ENCODE measurements at places on chromosomes 11 and 22. TPM values are rescaled to one million over a fixed set of nuclear protein-coding genes. Genes with fewer than 3 reads are reported as not detected.

Gene MYEOV
- not detected for total RNA-seq

Gene MS4A8
- total RNA-seq: not detected

Gene BATF2
- 0.44 TPM for total RNA-seq

Gene KCNJ1
- total RNA-seq: under 0.01 TPM

Gene GRK3
- total RNA-seq: 0.20 TPM

Gene RABL2B
- total RNA-seq: 2.0 TPM

Gene MYRF
- total RNA-seq: 0.20 TPM

Gene DDT
- total RNA-seq: 113 TPM

Gene LINC01488
- under 0.01 TPM for total RNA-seq

Gene LRP4
- total RNA-seq: 0.40 TPM

Gene PVALB
- total RNA-seq: not detected

Gene ALX4
- not detected for total RNA-seq

Gene SPI1
- not detected for total RNA-seq

Gene CENPM
- total RNA-seq: 5.4 TPM

Gene OR6A2
- total RNA-seq: under 0.01 TPM

Gene TYR
- total RNA-seq: not detected

Gene TMA7B
- not detected for total RNA-seq

Gene PNPLA5
- not detected for total RNA-seq

Gene C11orf21
- total RNA-seq: not detected

Gene SLC6A5
- not detected for total RNA-seq

Gene PGA3
- total RNA-seq: not detected

Gene TH
- under 0.01 TPM for total RNA-seq

Gene FKBP2
- total RNA-seq: 39.2 TPM

Gene FREY1
- 0.99 TPM for total RNA-seq

Gene GRAMD1B
- 6.3 TPM for total RNA-seq

Gene CEND1
- total RNA-seq: under 0.01 TPM

Gene ACTN3
- total RNA-seq: not detected

Gene ELMOD1
- 0.65 TPM for total RNA-seq

Gene IGHMBP2
- total RNA-seq: 6.3 TPM

Gene PPARA
- 7.9 TPM for total RNA-seq

Gene SOX6
- total RNA-seq: under 0.01 TPM

Gene MUC5AC
- not detected for total RNA-seq

Gene CSNK1E
- total RNA-seq: 101 TPM

Gene OR51B4
- not detected for total RNA-seq

Gene KDELR3
- total RNA-seq: 15.7 TPM

Gene PAMR1
- 0.22 TPM for total RNA-seq

Gene OR8D4
- total RNA-seq: not detected

Gene PDE2A
- total RNA-seq: 415 TPM

Gene TMEM126A
- 32.9 TPM for total RNA-seq

Data from lung microvascular endothelial cell (primary cell).